ENCODE measurements at places on chromosomes 16 and 17.

GRCh38 chr17:50949989-50950877 lies 84.1 kb upstream of the TOB1 start:
- peak; percentile 87 for DNase-seq

- no peak for DNase-seq
Measured at GRCh38 chr17:37261286-37261685, 114.5 kb upstream of the C17orf78 start.

GRCh38 chr16:88813269-88814143 lies 1.8 kb upstream of the APRT start:
- DNase-seq: no peak

GRCh38 chr17:83084621-83085056 lies 5.2 kb downstream of the METRNL start:
- DNase-seq: no peak

DNA sequence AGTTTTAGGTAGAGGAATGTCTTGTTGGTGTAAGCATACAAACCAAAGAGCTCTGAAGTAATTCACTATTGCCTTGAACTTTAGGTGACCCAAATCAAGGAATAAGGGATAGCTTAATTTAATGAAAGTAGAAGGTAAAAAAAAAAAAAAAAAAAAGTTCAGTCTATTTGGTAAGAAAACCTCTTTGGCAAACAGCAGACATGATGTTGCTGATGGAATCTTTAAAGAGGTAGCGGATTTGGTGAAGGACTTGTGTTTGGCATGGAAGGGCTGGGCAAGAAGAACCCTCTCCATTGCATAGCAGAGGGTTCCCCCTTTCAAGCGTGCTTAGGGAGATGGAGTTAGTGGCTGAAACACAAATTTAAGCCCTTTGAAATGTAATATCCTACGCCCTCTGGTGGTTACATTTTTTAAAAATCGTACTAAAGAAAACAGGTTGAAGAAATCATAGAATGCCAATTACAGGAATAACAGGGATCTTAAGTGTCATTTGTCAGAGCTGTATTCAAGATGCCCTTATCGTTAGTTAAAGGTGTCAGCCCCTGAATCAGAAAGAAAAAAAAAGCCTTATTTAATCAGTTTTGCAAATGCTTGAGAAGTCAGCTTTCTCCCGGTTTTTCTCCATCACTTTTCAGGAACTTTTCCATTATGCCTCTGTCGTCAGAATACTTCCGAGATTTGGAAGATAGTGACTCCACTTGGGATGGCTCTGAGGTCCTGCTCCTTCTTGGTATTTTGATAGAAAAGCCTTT lies 383.1 kb downstream of the KCNJ2 start:
- DNase-seq: peak; percentile 69

GRCh38 chr17:19508577-19508867 lies 25.1 kb upstream of the SLC47A1 start:
- DNase-seq: no peak
